ENCODE measurements at places on chromosomes 4 and X.

DNA sequence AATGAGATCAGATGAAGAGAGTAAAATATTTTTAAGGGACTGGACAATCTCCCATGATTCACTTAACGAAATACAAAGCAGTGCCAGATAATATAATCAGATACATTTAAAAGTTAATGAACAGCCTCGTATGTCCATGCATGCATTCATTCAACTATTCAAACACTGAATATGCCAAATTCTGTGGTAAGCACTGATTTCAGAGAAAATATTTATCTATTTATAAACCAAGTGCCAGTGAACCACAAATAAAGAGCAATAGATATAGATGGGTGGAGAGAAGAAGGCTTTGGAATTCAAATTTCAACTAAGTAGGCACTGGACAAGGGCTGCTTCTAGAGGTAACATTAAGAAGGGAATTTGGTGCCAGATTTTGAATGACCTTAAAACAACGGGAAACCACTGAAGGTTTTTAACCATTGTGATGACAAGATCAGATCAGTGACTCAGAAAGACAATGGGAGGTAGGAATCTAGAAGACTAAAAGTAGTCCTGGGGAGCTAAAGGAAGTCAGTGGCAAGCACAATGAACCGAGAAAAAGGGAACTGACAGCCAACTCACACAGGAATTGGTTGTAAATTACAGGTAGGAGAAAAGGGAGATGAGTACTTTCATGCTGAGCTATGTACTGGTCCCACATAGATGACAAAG is 14.2 kb downstream of the ELOVL6 start:
- DNase-seq, result no peak

DNA sequence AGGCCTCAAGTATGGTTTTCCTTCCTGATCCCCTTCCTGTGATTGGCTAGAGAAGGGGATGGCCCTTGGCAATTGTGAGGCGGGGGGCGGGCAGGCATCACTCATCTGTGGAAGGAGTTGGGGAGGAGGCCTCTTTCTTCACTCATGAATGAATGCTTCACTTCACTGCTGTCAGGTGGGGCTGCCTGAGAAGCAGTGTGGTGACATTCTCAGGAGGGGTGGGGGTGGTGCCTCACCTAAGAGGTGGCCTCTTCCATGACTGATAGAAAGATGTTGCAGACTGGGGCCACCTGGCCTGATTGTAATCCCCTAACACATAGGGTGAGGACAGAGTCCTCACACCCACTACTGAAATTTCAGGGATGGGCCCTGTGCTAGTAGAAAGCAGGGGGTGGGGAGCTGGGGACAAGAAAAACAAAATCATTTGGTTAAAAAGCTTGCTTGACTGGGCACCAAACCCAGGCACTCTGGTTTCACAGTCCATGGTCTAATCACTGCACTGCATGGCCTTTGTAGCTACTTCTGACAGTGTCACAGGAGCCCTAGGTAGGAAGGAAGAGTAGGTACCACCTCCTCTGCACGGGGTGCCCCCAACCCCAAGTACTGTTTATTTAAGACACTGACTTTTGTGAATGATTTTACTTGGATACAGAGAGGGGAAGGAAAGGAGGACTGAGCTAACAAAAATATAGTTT is 5.6 kb upstream of the HOPX start:
- no peak for DNase-seq

- DNase-seq, result no peak
Observed at GRCh38 chr4:181272422-181272821, 970.8 kb upstream of the TENM3 start.

DNA sequence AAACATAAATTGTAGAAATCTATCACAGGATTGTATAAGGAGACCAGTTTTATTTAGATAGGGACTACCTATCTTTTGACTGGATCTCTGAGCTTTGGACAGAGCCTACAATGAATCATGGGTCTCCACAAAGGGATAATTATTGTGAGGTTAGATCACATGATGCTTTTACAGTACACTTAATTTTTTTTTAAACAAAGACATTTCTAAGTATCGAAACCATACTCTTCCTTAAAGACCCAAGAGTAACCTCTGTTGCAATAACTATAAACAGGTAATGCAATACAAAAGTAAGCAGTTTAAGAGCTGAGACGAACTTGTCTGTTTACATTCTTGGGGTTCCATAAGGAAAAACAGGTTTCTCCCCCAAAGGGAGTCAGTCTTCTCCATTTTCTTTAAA is 64.3 kb upstream of the GABRE start:
- no peak for DNase-seq

DNA sequence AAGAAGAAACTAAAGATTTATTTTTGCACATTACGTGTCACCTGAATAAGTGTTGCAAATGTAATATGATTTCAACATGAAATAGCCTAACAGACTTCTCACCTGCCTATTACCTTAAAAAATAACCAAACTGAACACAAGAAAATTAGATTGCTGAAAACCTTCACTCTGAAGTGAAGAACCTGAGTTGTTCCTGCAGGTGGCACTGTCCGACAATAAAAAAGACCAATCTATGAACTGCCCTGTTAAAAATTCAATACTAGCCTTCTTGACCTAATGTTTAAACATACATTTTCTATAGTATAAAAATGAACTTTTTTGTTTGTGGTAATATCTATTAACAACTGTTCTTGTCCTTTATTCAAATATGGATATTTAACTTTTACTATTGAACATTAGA is 69.2 kb upstream of the PNPLA4 start:
- no peak for DNase-seq

- DNase-seq, result no peak
Observed at GRCh38 chr4:79413032-79413885, 5.2 kb upstream of the GK2 start.

- no peak for DNase-seq
Observed at GRCh38 chr4:165931741-165932140, 58.7 kb downstream of the TLL1 start.

Data from stimulated activated CD8-positive, alpha-beta memory T cell treated with anti-CD3 and anti-CD28 coated beads, Interleukin-15, amount 100 ng/mL, for 4 hours (primary cell).